Kidney (tissue), 22 donors: ENCODE measurements at places on chromosomes 12 and 14.

- no peak for DNase-seq
Measured at GRCh38 chr12:64059685-64060084, 162.4 kb downstream of the KICS2 start.

DNA sequence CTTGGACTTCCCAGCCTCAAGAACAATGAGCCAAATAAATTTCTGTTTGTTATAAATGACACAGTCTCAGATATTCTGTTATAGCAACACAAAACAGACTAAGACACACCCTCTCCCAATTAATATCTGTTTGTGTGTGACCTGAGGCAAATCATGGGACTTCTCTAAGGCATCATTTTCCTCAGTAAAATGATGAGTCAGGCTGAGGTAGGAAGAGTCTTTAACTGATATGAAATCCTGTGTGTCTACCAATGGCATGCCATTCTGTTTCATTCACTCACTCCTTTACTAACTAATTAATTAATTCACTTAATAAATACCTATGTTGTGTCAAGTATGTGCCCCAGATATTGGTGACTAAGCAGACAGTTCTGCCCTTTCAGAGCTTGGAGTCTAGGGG, 258.4 kb upstream of the CRY1 start:
- DNase-seq = no peak

GRCh38 chr14:64653900-64654245, 50.4 kb upstream of the PLEKHG3 start:
- no peak for DNase-seq

- DNase-seq = no peak
Measured at GRCh38 chr12:74752215-74752614, 214.6 kb downstream of the ATXN7L3B start.

DNA sequence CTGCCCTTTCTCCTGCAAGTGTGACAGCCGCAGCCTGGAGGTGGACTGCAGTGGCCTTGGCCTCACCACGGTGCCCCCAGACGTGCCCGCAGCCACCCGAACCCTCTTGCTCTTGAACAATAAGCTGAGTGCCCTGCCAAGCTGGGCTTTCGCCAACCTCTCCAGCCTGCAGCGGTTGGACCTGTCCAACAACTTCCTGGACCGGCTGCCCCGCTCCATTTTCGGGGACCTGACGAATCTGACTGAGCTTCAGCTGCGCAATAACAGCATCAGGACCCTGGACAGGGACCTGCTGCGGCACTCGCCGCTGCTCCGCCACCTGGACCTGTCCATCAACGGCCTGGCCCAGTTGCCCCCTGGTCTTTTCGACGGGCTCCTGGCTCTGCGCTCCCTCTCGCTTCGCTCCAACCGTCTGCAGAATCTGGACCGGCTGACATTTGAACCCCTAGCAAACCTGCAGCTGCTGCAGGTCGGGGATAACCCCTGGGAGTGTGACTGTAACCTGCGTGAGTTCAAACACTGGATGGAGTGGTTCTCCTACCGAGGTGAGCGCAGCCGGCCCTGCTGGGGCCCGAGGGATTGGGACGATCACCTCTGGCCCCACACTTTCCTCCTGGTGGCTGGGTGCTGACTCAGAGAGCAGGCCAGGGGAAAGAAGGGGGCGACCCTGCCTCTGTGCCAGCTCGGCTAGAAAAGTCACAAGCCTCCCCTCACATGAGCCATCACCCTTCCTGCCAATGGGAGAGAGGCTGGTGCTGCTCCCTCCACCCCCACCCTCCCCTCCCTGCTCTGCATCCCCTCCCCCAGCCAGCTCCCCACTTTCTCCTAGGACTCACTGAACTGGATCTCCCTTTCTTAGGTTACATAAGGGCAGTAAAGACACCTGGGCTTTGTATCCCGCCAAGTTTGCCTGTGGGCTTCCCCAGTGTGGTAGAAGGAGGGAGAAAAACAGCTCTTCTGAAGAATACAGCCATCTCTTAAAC, 10.9 kb downstream of the LRTM2 start:
- DNase-seq = peak; percentile 95

DNA sequence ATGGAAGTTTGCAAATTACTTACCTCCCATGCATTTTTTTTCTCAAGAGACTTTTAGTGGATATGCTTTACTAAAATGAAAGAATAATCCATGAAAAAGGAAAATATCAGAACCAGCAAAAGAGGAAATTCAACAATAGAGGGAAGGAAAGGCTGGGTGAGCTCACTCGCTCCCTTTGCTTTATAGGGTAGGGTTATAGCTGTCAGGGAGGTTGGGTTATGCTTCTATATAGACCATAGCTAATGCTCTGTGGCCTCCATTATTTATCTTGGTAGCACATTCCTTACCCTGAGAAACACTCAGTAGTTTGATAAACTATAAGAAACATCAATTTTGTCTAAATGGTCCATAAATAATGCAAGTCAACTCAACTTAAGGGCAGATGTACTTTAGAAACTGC, 215.9 kb upstream of the FAR2 start:
- no peak for DNase-seq

GRCh38 chr12:106415134-106415533, 57.6 kb downstream of the POLR3B start:
- DNase-seq = no peak

DNA sequence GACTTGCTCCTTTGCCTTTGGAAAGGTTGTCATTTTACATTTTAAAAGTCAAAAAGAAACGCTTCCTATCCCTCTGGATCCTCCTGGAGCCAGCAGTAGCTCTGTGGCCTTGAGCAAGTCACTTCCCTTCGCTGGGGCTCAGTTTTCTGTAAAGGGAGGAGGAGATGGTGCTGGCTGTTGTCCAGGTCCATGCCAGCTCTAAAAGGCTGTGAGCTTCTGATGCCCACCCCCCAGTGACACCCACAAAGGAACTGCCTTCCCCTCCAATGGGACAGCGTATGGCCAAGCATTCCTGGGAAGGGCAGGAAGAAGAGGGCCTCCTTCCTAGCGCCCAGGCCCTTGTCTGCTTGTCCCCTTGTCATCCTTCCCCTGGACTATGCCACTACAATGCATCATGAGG, 81.5 kb downstream of the NTF3 start:
- no peak for DNase-seq
